ENCODE measurements at places on chromosomes 16 and 17.
A peak's percentile ranks its signal among the peaks of the same experiment; 100 is the strongest.

DNA sequence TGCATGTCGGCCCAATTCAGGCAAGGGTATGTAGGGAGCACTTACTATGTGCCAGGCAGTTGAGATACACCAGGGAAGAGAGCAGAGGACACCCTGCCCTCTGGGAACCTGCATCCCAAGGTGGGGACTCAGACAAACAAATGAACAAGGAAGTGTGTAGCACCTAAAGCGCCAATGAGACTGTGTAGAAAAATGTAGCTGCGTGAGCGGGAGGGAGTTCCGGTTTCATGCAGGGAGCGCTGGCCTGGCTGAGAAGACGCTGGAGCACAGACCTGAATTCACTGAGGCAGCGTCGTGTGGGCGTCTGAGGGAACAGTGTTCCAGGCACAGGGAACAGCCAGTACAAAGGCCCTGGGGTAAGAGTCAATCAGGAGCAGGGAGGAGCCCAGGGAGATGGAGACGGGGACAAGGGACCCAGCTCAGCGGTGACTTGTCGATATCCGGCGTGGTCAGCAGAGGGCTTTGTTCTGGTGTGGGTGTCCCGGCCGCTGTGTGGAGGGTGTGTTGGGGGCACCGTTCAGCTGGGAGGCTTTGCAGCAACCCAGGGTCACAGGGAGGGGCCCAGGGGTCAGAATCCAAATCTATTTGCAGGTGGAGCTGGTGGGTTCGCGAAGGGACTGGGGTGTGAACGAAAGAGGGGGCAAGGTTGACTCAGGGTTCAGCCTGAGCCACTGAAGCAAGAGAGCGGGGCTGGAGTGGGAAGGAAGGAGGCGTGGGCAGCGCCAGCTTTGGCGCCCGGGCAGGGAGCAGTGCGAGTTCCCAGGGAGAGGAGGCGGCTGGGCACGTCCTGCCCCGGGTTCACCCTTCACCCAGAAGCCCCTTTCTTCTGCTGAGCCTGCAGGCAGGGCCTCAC lies 17.8 kb upstream of the OSGIN1 start:
- no peak for DNase-seq

DNA sequence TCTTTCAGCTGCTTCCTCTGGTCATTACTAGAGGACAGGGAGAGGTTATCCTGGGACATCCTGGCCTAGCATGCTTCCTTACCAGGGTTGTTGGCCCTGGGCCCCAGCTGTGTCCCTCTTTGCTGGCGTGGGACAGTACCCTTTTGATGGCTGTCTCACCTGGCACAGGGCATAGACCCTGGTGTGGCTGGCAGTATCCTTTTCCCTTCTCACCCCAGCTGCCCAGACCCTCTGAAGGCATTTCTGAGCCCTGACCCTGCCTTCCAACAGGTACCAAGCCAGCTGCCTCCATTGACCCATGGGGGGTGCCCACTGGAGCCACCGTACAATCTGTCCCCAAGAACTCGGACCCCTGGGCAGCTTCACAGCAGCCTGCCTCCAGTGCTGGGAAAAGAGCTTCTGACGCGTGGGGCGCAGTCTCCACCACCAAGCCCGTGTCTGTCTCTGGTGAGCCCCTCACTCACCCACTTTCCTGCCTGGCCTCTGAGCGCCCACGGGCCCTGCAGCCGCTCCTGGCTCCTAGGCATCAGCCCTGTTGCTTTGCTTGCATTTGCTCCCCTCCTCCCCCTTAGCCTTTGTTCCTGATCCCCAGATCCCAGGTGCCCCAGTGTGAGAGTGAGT lies 34.0 kb downstream of the B9D1 start:
- no peak for DNase-seq

GRCh38 chr17:83029571-83029970 lies 49.8 kb upstream of the METRNL start:
- no peak for DNase-seq

DNA sequence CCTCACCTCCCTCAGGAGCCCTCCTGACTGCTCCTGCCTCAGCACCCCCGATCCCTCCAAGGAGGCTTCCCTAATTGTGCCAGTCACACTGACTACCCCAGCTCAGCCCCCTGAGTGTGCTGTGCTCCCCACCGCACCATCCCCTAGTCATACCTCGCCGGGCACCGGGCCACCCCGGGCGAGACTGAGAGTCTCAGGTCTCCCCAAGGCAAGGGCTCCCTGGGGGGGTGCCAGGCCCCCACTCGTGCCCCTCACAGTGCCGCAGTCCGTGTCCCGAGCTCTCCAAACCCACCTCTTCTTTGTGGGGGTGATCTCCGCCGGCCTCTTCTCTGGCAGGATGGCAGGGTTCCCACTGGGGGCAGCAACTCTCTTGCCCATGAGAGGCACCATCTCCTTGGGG lies 3.2 kb downstream of the TRPV3 start:
- no peak for DNase-seq

DNA sequence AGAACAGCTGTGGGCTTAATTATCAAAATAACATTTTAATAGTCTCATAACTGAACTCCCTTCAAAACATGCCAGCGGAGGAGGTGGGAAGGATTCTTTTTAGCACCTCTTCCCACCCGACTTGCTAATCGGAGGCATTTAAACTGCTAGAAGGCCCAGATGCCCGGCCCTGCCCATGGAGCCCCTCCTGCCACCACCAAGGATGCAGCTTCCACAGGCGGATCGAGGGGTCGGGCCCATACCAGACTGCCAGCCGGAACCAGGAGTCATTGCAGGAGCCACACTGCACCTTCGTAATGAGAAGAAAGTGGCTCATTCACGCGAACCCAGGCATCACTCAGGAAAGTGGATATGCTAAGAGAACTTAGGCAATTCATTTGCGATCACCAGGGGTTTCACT lies 201.2 kb downstream of the C16orf78 start:
- DNase-seq = no peak

- DNase-seq = no peak
Measured at GRCh38 chr16:57724531-57724930, 11.0 kb upstream of the KATNB1 start.

DNA sequence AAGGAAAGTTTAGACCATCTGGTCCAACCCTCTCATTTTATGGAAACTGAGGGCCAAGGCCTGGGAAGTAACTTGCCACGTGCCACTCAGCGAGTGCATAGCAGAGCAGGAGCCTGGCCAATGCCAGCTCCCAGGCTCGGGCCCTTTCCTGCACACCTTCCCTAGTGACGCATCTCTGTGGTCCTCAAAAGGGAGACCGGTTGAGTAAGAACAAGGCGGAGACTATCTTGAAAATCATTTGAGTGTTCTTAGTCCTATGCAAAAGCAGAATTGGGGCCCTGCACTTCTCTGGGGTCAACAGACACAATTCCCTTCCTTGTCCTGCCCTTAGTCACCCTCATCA lies 2.8 kb downstream of the CCL4 start:
- no peak for DNase-seq

DNA sequence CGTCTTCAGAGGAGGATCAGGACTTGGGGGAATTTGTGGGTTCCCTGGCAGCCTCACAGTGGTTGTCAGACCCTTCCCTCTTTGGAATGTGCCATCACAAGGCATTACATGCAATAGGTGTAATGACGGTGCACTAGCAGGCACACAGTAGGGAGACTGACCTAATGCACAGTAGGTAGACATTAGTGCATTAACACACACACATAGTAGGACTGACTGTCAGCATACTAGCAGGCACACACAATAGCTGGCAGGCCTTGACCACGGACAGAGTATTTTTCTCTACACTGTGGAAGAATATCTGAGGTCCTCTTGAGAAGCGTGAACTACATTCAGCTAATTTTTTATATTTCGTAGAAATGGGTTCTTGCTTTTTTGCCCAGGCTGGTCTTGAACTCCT lies 10.9 kb upstream of the UBALD2 start:
- DNase-seq = no peak

GRCh38 chr17:82560802-82561428 lies 41.4 kb downstream of the FOXK2 start:
- DNase-seq = no peak

DNA sequence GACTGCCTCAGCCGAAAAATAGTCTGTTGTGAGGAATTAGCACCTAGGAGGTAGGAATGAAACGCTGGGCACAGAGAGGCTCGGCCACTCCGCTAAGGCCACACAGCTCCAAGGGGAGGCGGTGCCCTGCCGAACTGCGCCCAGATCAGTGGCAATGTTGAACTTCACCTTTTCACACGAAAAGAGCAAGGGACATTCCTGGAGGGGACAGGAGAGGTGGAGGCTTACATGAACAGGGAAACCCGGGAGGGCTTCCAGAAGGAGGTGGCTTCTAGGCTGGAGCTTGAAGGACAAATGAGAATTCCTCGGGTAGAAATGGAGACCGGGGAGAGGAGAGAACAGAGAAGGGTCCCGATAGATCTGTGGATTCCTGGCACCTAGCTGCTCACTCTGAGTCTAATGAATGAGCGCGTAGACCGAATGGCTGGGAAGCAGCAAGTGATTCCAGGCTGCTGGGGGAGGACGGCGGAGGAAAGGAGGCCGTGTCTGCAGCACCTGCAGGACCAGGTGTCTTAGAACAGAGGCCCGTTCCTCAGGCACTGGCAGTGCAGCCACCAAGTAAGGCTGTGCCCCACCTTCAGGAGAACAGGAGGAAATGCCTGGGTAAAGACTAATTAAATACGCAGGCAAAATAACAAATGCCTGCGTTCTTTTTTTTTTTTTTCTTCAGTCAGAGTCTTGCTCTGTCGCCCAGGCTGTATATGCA lies 722 bp upstream of the SLC38A10 start:
- DNase-seq = peak; percentile 72

- DNase-seq = no peak
Measured at GRCh38 chr16:86740906-86741799, 162.8 kb downstream of the FOXL1 start.

- DNase-seq = no peak
Measured at GRCh38 chr17:35726127-35726952, 5.1 kb upstream of the RASL10B start.

DNA sequence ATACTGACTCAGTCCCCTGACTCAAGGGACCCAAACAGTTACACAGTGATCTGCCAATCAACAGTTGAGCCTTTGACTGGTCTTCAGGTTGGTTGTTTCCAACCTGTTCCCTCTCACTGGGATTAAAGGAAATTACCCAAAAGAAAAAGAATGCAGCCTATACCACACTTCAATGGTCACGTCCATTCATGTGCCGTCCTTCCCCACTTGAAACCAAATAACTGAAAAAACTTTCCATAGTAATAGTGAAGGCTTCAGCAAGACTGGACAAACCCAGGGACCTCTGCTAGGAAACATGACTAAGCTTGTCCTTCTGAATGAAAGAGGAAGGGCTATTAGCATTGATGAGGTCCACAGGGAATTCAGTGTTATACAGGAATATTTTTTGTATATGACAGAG lies 30.6 kb downstream of the MRPS23 start:
- no peak for DNase-seq

- no peak for DNase-seq
Measured at GRCh38 chr17:40664582-40665333, at the start of gene KRT222. KRT222 (minus strand) TSS chr17:40665177; CDS start chr17:40665099, 78 bp downstream.

DNA sequence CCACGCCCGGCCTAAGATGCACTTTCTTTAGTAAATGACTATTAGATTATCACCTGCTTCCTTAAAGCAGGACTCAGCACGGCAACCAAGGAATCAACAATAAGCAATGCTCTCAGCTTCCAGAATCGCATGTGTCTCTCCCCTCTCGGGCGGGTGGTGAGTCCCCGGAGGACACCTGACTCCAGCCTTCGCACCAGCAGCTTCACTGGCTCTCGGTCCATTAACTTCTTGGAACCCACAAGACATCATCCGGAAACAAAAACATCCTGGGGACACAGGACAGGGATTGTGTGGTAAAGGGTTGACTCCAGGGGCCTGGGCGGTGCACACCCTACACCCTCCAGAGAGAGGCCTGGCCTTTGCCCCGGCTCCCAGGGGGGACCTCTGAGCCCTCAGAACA lies 22.7 kb downstream of the UTS2R start:
- no peak for DNase-seq

GRCh38 chr16:66262253-66263167 lies 104.0 kb upstream of the CDH5 start:
- DNase-seq = no peak

DNA sequence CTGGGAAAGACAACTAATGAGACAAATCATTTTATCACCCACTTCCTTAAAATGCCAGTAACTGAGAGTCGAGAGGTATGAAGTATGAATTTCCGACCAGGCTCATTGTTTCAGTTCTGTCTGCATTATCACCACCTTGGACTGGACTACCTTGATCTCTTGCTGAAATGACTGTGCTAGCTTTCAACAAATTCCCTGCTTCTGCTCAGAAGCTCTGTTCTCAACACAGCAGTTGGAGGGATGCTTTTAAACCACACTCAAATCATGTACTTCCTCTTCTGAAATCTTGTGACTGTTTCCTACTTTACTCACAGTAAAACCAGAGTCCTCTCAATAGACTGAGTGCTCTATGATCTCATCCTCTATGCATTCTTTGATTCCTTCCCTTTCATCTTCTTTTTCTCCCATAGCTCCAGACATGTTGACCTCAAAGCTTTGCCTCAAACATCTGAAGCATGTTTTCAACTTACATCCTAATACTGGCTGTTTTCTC lies 195.8 kb downstream of the KCNJ2 start:
- DNase-seq = no peak

DNA sequence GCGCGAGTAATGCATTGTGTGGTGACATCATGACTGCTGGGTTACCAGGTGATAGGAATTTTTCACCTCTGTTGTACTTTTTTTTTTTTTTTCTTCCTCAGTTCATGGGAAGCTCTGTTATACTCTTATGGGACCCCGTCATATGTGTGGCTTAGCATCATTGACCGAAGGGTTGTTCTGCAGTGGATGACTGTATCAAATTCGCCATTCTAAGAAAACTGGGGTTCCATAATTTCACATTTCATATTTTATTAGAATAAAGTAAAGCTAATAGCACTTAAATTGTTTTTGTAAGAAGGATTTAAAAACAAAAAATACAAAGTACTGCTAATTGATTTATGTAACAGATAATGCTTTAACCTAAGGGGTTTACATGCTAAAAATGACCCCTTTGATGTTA lies 32.0 kb upstream of the MRC2 start:
- no peak for DNase-seq

DNA sequence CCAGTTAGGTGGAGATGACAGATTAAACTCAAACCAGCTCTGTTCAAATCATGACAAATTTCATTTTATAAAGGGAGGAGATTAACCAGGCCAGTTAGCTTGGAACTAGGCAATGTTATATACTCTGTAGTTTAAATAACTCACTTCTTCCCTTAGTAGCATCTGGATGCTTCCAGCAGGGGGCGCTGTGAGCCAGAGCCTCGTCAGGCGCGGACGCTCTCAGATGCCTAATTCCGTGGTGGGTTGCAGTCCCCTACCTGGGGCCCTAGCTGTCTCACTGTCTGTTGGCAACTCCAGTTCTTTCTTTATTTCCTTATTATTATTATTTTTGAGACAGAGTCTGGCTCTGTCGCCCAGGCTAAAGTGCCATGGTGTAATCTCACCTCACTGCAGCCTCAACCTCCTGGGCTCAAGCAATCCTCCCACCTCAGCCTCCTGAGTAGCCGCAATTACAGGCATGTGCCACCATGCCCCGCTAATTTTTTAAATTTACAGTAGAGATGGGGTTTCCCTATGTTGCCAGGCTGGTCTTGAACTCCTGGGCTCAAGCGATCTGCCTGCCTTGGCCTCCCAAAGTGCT lies 17.3 kb upstream of the WFDC1 start:
- peak; percentile 79 for DNase-seq

GRCh38 chr16:46817961-46818360 lies 13.0 kb downstream of the C16orf87 start:
- DNase-seq = no peak

GRCh38 chr17:73271072-73271471 lies 9.4 kb upstream of the CPSF4L start:
- DNase-seq = no peak
